Activated CD4-positive, alpha-beta T cell treated with anti-CD3 and anti-CD28 coated beads, Interleukin-2, amount 50 U/mL, for 4 hours (primary cell): ENCODE measurements at places on chromosomes 1 and 21.
A peak's percentile ranks its signal among the peaks of the same experiment; 100 is the strongest.

DNA sequence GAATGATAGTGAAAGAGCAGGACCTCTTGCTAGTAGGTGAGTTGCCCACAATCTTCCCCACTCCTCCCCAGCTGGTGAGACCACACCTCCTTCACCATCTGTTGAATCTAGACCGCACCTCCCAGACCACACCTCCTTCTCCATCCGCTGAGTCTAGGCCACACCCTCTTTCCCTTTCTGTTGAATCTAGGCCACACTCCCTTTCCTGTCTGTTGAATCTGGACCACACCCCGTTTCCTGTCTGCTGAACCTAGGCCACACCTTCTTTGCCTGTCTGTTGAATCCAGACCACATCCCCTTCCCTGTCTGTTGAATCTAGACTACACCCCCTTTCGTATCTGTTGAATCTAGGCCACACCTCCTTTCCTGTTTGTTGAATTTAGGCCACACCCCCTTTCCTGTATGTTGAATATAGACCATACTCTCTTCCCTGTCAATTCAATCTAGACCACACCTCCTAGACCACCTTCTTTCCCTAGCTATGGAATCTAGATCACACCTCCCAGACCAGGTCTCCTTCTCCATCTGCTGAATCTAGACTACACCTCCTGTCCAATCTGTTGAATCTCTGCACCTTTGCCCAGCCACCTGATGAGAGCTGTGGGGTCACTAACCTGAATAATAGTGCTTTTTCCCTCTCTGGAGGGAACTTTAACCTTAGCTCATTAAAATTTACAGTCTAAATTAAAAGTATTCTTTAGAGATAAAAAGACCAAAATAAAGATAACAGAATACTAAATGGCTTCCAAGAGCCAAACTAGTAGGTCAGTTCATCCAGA is 116.3 kb downstream of the DAB1 start:
- peak; percentile 24 for DNase-seq

- no peak for DNase-seq
Observed at GRCh38 chr1:92087542-92087941, 7.4 kb downstream of the BTBD8 start.

- no peak for DNase-seq
Observed at GRCh38 chr1:67952071-67952470, 98.4 kb downstream of the DIRAS3 start.

DNA sequence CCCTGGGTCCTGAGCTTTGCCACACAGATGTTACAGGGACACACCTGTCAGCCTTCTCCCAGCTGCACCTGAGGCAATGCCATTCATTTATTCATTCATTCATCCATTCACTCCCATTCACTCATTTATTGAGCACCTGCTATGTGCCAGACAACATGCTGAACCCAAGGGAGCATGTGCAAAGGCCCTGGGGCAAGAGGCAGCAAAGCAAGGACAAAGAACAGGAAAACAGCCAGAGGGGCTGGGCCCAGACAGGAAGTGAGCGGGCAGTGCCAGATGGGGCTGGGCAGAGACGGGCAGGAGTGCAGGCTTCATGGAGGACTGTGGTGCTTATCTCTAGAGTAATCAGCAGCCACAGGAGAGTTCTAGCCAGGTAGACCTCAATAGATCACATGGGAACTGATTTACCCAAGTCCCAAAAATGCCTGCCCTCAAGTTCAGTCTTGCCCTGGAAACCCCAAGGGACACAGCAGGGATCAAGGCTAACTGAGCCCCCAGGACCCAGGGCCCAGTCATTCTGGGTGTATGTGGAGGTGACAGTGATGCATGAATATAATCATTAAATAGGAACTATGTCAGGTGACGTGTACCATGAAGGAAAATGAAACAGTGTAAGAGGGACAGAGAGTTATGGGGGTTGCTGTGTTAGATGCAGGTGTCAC is 530.3 kb downstream of the MATN1 start:
- DNase-seq: no peak

GRCh38 chr1:225250432-225250831 is 177.4 kb downstream of the LBR start:
- DNase-seq: no peak

- peak; percentile 25 for DNase-seq
Observed at GRCh38 chr1:153985341-153985912, 712 bp downstream of the RAB13 start.

DNA sequence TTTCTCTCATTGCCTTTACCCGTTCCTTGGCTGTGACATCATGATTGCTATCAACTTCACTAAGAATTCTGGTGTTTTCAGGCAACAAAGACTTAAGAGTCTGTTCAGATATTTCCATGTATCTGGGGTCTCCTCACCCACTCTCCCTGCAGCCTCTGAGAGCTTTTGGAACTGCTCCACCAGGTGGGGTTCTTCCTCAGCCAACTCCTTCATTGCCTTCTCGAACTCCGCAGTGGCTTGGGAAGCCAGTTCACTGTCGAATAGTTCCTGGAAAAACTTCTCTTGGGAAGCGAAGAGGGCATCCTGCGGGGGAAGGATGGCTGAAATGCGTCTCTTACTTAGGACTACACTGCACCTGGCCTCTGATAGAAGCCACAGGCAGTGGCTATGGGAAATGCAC is 2.1 kb downstream of the PEX19 start:
- no peak for DNase-seq

- DNase-seq: no peak
Observed at GRCh38 chr1:236370420-236370819, 23.7 kb upstream of the EDARADD start.

DNA sequence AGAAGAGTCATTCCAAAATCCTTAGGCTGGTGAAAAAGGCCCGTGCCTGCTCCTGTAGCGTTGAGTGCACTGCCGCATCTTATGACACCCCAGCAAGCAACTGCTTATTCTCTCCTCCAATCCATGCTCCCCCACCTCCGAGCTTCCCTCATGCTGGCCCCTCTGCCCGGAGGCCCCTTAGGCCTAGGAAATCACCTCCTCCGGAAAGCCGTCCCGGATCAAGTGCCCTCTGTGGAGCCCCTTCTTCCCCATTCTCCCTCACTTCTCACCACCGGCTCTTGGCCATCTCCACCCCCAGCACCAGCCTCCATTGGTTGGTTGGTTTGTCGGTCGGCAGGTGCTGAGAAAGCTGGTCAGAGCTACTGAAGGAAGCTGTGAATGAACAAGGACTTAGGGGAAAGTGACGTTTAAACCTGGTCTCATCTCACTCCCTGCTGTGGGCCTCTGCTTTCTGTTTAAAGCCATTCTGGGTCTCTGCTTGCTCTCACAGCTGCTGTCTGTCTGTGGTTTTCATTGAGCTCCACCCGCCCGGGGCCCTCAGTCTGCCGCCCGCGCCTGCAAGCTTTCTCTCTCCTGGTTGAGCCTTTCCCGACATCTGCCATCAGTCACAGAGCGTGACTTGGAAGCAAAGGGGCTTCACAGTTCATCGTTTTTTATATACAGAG is 122.2 kb downstream of the KCNN3 start:
- DNase-seq: peak; percentile 46

GRCh38 chr1:233364695-233365539 is 37.4 kb downstream of the MAP3K21 start:
- no peak for DNase-seq

DNA sequence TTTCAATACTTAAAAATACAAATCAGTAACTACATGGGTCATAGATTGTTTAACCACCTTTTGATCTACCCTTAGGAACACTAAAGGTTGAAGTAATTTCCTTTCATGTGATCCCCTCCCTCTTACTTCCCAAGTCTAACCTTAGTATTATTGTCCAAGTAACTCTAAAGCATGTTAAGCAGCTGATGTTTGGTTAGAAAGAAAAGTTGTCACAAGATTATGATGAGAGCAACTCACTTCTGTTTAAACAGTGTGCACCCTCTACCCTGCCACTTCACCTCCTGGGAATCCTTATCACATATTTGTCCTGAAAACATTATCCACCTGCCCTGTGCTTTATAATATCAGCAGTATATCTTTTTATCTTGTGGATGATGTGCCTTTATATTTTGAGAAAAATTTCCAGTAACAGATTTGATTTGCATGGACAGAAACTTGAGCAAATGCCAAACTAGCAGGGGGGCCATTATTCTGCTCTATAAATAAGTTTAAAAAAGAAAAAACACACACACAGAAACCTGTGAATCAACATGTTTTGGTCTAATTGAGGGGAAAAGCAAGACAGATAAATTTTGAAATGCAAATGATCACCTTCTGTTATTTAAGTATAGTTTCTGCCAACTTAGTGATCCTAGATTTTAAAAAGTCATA is 194.3 kb downstream of the RPS6KC1 start:
- DNase-seq: no peak

- no peak for DNase-seq
Observed at GRCh38 chr1:113375878-113376277, 14.4 kb upstream of the MAGI3 start.

- DNase-seq: no peak
Observed at GRCh38 chr1:70405780-70406416, 5.2 kb upstream of the CTH start.

DNA sequence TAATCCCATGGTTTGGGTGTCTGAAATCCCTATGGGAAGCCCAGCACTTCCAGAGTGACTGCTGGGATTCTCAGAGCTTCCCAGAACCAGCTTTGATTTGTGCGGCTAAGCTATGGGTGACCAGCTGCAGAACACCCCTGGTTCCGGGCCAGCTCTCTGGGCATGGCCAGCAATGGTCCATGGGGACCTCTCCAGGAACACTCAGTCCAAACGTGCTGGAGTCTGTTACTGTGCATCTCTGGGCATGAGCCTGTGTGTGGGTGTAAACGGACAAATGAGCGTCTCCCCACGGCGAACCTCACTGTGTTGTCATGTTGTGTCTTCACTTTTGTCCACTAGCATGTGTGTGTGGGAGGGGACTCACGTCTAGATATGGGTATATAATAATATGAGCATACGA is 54.4 kb downstream of the MAB21L3 start:
- DNase-seq: no peak

- no peak for DNase-seq
Observed at GRCh38 chr1:99490031-99490430, 155.9 kb upstream of the PALMD start.

DNA sequence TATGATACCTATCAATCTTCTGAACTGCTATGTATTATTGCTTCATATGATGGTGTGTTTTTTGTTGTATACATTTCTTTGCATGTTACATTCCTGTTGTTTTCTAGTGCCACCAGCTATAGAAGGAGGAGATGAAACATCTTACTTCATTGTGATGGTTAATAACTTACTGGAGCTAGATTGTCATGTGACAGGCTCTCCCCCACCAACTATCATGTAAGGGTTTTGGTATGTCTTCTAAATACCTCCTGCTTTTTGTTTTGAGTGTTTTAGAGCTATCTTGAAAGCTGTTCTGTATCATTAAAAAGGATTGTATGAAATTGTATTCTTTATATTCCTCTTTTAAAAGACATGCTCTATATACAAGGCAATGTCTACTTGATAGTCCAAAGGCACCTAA is 282.7 kb downstream of the HMCN1 start:
- DNase-seq: no peak

DNA sequence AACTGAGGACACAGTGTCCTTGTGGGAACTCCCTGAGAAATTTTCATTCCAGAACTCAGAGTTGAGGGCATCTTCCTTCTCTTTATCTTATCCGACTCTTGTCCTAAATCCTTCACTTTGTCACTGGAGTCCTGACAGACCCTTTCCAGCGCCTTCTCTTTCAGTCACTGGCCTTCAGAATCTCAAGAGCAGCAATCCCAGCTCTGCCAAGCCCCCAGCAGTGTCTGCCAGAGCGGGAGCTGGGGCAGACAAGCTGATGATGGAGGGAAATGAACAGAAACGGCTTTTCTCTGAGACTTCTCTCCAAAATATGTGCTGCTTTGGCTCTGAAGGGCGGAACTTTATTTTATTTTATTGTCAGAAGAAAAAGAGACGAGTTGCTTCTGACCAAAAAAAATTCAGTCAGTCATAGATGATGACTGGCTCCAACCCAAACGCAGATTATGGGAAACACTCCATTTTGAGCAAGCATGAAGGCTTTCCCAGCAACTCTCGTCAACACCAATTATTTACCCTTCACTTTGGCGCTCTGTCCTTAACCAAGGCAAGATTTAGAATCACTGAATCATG is 32.2 kb downstream of the MIS18A start:
- no peak for DNase-seq

DNA sequence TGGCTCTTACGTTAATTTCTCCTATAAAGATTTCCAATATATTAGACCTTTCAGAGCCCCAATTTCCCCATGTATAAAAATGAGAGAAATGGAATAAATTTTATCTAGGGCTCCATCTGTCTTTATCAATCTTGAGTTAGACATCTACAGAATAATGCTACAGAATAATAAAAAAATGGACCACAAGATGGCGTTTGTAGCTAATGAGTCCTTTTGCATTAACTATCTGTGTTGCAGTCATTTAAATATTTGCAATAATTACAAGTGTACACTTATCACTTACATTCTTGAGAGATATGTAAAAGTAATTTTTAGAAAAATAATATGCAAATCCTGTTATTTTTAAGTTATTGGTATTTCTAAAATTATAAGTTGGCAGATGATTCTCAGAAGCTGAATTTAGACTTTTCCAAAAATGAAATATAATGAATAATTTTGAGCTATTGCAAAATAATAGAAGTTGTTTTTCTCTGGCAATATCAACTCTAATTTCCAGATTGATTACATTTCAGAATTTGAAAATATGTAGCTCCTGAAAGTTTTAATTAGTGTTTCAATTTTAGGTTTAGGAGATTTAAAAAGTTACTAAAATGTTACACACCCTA is 87.7 kb downstream of the SNX7 start:
- DNase-seq: no peak

DNA sequence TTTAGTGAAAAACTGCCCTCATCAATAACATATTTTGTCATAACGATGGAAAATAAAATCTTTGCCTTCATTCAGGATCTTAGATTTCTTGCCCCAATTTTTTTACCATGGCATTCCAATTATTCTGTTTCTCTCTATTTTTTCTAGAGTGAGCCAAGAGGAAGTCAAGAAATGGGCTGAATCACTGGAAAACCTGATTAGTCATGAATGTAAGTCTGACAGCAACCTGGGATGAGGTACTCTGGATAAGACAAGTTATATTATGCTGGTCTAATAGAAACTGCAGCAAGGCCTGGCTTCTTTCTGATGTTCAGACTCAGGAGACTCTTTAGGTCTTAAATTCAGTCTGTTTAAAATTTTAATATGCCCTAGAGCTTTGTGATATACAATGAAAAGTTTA is 3.5 kb downstream of the RGS4 start:
- DNase-seq: no peak

- DNase-seq: no peak
Observed at GRCh38 chr1:60059468-60059867, 14.1 kb downstream of the C1orf87 start.
